ENCODE measurements at places on chromosomes 6 and 20.

DNA sequence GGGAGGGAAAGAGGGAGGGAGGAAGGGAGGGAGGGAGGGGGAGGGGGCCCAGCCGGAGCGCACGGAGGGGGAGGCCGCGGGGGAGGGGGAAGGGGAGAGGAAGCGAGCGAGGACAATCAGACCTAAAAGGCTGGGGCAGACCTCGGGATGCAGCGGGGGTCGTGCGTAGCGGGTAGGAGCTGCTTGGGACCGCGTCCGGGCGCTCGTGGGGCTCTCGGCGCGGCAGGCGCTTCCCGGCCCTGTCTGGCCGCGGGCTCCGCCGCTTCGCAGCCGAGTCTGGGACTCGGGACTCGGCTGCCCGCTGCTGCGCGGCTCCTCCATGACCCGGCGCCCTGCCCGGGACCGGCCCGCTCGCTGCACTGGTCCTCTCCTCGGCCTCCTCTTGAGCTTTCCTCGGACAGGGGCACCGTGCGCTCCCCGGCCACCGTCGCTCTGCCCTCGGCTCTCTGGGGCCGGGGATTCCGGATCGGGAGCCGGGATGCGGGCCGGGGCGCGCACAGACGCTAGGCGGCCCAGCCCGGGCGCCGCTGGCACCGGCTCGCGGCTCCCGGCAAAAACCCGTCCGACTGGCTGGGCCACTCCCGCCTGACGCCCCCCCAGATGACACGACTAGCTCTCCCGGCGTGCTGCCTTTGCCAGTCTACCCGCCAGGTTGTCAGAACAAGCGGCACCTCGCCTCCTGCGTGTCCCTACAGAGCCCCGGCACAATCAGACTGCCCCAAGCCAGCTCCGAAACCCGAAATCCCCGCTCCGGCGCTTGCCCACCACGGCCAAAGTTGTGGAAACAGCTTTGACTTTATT is 2.2 kb downstream of the TFAP2A start:
- DNase-seq, result no peak

- DNase-seq, result peak; percentile 50
These were observed 129.9 kb downstream of the HFE start for GRCh38 chr6:26216886-26217713.

GRCh38 chr20:17890330-17890729 is 78.3 kb downstream of the SNX5 start:
- no peak for DNase-seq

GRCh38 chr6:160386869-160387530 is 38.8 kb downstream of the SLC22A3 start:
- DNase-seq, result no peak

GRCh38 chr6:72182337-72183246 is 296.2 kb downstream of the RIMS1 start:
- DNase-seq, result no peak

GRCh38 chr20:20018366-20018765 is 1.2 kb downstream of the NAA20 start:
- no peak for DNase-seq

GRCh38 chr6:115891111-115891669 is 169.5 kb downstream of the FRK start:
- no peak for DNase-seq

DNA sequence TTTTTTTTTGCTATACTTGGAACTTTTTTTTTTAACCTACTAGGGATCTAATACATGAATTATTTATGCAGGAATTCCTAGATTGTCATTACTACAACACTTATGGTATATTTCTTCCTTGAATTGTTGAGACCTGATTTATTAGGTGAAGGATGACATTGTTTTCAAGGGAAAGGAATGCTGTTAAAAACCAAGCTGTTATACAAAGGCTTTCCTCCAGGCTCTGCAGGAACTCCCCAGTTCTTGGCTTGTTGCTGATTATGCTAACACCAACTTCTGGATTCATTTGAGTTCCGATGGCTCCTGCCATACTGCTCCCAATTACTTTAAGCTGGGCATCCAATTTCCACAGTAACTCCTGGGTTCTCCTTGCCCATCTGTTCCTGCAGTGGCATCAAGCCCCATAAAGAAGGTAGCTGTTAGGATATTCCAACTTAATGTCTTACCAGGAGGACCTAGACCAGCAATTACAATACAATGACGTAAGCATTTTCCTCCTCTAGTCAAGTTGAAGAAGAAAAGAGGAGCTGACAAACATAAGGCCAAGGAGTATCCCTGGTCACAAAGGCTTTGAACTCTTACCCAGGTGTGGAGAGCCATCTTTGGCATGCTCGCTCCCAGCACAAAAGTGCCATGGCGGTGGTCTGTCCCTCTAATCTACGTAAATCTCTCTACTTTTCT is 215.9 kb upstream of the AGPAT4 start:
- DNase-seq, result no peak

DNA sequence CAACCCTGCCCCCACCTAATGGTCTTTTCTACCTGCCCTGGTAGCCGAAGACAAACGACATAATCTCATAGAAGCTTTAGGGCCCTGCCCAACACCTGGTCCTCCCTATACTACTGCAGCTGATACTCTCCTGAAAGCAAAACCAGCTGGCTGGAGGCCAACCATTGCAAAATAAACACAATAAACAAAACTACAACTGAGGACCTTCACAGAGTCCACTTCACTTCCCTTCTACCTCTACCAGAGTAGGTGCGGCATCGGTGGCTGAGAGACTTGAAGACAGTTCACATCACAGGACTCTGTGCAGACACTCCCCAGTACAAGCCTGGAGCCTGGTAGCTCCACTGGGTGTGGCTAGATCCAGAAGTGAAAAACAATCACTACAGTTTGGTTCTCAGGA is 476.2 kb downstream of the MMUT start:
- DNase-seq, result no peak

GRCh38 chr6:63773200-63773599 is 137.6 kb downstream of the PHF3 start:
- DNase-seq, result no peak

- no peak for DNase-seq
These were observed 77.9 kb downstream of the TNFAIP3 start for GRCh38 chr6:137944793-137945498.

- DNase-seq, result no peak
These were observed 6.9 kb downstream of the PTK7 start for GRCh38 chr6:43082806-43083655.

GRCh38 chr6:152981989-152982903 is 595 bp downstream of the FBXO5 start:
- DNase-seq, result no peak

DNA sequence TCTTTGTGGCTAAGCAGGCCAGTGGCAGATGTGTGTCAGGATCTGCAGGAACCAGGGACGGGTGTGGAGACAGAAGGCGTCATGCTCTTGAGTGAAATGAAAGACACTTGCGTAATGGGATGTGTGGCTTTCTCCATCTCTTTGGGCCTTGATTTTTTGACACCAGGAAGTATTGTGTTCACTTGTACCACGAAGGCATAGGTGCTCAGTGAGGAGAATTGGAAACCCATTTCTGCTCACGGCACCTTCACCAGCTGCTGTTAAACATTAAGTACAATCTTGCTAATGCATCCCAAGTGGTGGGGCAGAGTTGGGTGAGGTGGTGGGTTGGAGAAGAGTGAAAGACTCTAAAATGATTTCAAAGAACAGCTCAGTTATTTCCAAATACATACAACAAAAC is 30.0 kb downstream of the GJA10 start:
- DNase-seq, result no peak

GRCh38 chr6:34142061-34142998 is 3.6 kb downstream of the GRM4 start:
- DNase-seq, result no peak

GRCh38 chr6:71396410-71396801 is 107.8 kb downstream of the OGFRL1 start:
- DNase-seq, result no peak

GRCh38 chr6:136031982-136032381 is 180.5 kb downstream of the PDE7B start:
- DNase-seq, result no peak

DNA sequence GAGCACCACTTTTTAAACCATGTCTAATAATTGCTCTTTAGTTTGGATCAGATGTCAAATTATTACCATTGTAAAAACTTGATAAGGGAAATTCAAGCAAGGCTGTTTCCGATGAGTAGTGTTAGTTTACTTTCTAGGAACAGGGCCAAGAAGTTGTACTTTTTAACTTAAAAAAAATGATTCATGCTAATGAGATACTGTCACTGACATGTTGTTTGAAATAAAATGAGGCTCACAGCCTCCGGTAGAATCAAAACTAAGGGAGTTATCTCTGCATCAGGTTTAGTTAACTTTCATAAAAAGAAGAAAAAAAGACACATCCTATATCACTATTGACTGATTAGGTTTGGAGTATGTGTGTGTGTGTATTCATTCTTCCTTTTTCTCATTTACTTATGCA is 55.2 kb upstream of the SUPT3H start:
- DNase-seq, result no peak

DNA sequence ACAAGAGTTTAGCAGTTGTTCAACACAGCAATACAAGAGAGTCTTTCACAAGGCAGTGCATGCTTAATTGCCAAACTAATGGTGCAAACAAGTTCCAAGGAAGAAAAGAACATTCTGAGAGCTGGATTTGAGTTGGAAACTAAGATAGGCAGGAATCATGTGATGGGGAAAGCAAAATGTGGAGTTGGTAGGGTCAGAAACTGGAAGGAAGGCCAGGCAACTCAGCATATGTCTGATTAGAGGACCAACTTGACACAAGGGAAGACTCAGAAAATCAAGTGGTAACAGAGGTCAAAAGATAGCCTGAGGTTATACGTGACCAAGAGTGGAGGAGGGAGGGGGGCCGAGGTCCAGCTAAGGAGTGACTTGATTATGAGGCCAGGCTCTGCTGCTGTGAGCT is 117.3 kb downstream of the SMLR1 start:
- no peak for DNase-seq

All from stimulated activated CD8-positive, alpha-beta memory T cell treated with anti-CD3 and anti-CD28 coated beads, Interleukin-15, amount 100 ng/mL, for 1 hour (primary cell).